Bone marrow (tissue), 2 donors: ENCODE measurements at places on chromosomes 13 and 19.

- DNase-seq, result no peak
These were observed 68.2 kb upstream of the MED4 start for GRCh38 chr13:48163061-48163460.

GRCh38 chr13:112114391-112114790 lies 47.4 kb downstream of the SOX1 start:
- DNase-seq, result no peak

DNA sequence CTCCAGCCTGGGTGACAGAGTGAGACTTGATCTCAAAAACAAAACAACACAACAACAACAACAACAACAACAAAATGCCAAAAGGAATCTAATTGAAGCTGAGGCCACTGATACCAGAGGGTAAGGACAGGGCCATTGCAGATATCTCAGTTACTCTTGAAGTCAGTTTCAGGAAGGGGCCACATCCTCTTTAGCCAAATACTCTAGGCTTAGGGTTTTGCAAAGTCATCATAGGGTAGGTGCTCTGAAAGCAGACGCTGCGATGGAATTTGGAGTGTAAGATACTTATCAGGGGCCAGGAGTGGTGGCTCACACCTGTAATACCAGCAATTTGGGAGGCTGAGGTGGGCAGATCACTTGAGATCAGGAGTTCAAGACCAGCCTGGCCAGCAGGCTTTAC lies 46.6 kb upstream of the UBAC2 start:
- DNase-seq, result no peak

GRCh38 chr13:25262261-25262660 lies 25.0 kb downstream of the MTMR6 start:
- DNase-seq, result no peak

- DNase-seq, result peak; percentile 15
These were observed 65.1 kb upstream of the GTF3A start for GRCh38 chr13:27359199-27359821.

DNA sequence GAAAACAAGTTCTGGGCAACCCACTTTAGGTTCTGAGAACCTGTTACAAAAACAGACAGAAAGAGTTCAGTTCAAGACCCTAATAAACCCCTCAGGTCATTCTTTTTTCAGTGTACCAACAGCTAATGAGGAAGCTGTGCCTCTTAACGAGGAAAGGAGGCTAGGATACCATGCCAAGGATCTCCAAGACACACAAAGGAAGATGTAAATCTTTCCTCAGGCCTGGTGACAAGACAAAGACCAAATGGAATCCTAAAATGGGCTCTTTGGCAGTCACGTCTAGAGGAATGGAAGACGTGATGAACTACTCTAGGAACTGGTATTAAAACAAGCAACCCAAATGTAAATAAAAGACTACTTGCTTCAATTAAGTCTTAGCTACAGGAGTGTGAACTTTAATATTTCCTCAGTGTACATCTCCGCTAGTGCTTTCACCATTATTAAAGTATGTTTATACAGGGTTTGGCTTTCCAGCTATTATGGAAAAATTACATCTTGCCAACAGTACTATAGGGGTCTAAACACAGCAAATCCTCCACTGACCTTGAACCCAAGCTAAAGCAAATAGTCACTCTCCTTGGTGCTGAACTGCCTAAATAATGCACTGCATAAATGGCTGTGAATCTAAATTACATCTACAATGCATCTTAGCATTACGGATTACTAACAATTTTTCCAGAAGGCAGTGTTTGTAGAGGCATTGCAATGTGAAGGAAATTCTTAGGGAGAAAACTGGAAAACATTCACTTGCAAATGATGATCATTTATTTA lies 42.3 kb downstream of the ENOX1 start:
- DNase-seq, result no peak

GRCh38 chr13:36526897-36527296 lies 94.6 kb downstream of the CCNA1 start:
- DNase-seq, result no peak

DNA sequence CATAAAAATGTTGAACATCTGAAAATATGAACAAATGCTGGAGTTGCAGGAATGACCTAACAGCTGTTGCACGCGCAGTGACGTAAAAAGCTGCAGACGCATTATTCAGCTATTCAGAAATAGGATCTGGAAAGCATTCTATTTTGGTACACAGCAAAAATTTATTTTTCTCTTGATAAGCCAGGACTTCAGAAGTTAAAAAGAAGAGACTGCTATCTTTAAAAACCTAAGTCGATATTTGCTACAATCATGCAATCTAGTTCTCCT lies 36.9 kb upstream of the STARD13 start:
- DNase-seq, result no peak

GRCh38 chr13:83386609-83387008 lies 495.7 kb downstream of the SLITRK1 start:
- no peak for DNase-seq

GRCh38 chr13:25179011-25179410 lies 6.9 kb upstream of the AMER2 start:
- DNase-seq, result no peak

DNA sequence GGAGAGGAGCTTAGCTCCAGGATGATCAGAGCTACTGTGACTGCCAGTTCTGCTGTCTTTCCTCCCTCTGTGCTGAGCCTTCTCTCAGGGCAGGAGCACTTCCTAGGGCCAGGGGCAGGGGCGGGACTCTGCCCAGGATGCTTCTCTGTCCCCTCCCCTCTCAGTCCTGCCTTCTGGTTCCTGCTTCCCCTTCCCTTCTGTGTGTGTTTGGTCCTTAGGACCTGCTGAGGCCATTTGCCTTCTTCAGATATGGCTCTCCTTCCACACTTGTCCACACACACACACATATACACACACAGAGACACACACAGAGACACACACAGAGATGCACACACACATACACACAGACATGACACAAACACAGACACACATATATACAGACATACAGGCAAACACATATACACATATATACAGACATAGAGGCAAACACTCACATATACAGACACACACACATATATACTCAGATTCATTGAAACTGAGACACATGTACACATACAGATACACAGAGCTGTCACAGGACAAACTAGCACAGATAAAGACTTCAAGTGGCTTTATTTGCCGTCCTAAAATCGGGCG lies 22.0 kb upstream of the CD177 start:
- DNase-seq, result no peak

GRCh38 chr19:6241056-6241455 lies 38.7 kb downstream of the MLLT1 start:
- DNase-seq, result no peak

GRCh38 chr13:50167224-50167947 lies 152.1 kb downstream of the KCNRG start:
- DNase-seq, result no peak
